ENCODE measurements at places on chromosomes 2 and 18.
A peak's percentile ranks its signal among the peaks of the same experiment; 100 is the strongest.

DNA sequence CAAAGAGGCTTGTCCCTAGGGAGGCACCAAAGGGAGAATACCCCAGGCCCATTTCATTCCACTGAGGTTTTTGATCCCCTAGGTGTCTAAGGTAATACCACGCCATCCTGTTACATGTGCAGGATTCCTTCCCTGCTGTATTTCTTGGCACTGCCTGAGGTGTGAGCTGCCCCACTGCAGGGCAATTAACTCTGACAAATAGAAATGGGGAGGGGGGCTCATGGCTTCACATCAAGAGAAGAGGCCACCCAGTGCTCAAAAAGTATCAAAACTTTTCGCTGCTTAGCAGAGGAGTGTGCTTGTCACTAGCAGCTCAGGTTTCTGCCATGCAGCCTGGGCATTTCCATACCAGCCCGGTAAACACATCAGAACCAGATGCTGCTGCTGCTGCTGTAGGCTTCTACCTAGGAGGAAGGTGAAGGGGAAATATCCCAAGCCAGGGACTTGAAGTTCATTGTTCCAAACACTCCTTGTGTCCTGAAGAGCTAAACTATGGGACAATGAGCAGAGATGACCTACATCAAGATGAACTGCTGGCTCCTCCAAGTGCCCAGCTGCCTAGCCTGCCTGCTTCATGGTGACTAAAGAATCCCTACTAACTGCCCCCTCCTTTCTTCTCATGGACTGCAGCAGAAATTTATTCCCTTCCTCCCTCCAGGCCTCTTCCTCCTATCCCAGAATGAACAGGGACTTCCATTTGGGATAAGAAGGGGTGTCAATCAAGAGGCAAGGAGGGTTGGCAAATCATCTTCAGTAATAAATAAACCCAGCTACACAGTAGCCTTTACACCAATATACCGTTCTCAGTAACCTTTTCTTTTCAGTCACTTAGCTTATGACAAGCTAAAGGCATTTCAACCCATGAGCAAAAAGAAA lies 16.4 kb downstream of the POU3F3 start:
- DNase-seq, result no peak

- peak; percentile 12 for DNase-seq
Measured at GRCh38 chr2:104872866-104873688, 19.2 kb downstream of the POU3F3 start.

DNA sequence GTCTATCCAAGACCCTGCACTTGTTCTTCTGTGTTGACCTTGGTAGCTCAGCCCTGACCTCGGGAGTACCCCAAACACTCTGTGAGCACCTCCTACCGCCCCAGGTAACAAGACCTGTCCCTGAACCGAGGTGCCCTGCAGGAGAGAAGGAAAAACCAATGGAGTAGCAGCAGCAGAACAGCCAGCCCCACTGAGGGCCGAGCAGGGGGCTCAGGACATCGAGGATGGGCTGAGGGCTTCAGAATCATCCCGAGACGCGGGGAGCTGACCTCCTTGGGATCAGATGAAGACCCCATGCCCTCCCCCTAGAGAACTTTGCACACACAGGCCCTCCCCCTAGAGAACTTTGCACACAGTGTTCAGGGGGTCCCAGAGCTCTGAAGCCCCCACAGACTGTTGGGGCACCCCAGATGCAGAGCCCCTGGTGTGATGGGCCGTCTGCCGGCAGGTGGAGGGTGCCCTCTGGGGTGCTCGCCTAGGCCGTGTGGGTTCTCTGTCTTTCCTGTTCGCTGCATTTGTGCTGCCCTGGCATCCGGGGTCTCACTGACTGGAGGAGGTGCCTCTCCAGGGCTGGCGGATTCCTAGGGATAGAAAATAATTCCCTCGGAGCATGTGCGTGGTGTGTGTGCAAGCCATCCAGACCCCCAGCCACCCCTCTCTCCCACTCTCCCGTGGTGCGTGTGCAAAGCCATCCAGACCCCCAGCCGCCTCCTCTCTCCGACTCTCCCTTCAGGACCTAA lies 189.1 kb downstream of the TWIST2 start:
- no peak for DNase-seq

- DNase-seq, result no peak
Measured at GRCh38 chr2:151886241-151886640, 58.0 kb upstream of the ARL5A start.

DNA sequence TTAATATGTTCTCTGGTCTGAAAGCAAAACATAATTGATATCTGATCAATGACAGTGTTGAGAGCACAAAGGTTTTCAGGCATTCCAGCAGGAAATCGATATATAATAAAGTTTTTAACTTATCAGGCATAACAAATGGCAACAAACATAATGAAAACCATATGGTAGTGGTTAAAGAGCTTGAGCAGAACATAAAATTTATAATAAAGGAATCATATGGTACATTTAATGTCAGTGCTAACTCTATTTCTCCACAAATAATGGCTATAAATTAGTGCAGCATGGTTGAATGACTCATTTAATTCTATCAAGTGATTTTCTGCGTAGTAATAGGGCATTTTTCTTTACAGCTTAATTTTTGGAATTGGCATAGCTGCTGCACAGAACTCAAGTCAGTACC lies 306.2 kb downstream of the FSIP2 start:
- no peak for DNase-seq

DNA sequence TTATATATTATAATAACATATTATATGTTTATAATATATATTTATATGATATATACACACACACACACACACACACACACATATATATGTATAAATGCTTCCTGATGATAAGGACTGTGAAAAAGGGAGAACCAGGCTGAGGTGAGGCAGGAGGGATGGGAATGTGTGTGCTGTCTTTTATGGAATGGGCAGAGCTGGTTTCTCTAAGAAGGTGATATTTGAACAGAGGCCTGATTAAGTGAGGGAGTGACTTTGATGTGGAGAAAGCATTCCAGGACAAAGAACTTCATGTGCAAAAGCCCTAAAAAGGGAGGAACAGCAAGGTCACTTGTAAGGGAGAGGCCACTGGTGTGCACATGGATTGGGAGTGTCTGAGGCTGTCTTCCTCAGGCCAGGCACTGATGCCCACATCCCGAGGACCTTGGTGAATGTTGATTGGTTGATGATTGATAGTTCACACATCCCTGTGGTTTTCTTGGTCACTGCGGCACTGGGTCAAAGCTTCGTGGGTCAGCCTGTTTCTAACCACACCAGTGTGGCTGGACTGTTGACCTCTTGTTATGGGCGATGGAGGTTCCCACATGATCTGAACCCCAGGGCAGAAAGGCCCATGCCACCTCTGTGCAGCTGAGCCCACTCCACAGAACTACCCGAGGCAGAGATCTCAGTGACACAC lies 196.9 kb downstream of the MYCN start:
- DNase-seq, result no peak

GRCh38 chr2:26892133-26892532 lies 44.2 kb downstream of the DPYSL5 start:
- DNase-seq, result no peak

GRCh38 chr2:207869784-207870778 lies 100.4 kb upstream of the FZD5 start:
- DNase-seq, result no peak

- peak; percentile 32 for DNase-seq
Measured at GRCh38 chr18:38940863-38941531, 1375.4 kb upstream of the CELF4 start.

GRCh38 chr2:232973796-232974195 lies 39.3 kb downstream of the NGEF start:
- no peak for DNase-seq

DNA sequence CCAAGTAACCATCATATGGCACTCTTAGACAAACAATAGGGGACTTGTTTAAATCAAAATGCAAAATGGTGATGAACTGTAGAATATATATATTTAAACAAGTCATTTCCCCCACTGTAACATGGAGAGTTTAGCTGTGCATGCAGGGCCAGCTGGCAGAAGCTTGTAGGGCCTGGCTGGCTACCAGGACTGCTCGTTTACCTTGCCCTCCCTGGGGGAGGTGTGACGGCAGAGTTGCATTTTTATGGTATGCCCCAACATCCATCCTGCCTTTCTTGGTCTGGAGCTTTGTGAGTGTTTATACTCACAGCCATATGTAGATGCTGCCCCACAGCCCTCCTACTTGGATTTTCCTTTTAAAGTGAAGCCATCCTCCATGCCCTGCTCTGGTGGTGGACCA lies 101.7 kb upstream of the ZFP36L2 start:
- DNase-seq, result no peak

- DNase-seq, result no peak
Measured at GRCh38 chr18:27540111-27540510, 355.0 kb upstream of the CHST9 start.

- no peak for DNase-seq
Measured at GRCh38 chr18:49910986-49911385, 97.7 kb upstream of the ACAA2 start.

DNA sequence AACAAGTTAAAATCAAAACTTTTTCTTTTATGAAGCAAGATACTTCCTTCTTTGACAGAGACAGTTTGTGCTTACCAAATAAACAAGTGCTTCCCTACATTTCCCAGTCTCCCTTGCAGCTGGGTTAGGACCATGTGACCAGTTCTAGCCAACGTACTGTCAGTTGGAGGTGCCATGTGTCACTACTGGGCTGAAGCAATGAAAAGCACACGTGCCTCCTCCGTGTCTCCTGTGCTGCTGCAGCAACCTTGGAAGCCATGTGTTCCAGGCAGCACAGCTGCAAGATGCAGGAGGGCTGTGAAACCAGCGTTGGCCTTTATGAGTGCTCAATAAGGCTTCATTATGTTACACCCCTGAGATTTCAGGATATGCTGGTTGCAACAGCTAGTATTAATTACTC lies 93.2 kb downstream of the DHRS9 start:
- DNase-seq, result no peak

GRCh38 chr2:111519071-111519470 lies 364.9 kb downstream of the ANAPC1 start:
- DNase-seq, result no peak

DNA sequence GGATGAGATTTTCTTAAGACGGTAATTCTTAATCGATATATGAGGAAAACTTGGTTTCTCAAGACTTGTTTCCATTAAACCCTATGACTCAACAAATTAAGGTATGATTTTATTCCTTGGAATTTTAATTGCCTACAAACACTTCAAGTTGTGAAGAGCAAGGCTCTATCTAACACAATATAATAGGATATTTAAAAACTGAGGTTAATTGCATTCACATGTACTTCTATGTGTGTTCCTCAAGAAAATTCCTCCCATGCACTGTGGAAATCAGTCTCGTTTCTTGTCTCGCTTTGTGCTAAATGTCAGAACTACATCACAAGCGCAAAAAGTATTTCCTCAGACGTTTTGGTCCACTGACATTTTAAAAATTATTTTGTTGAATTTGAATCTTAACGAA lies 109.6 kb upstream of the UNC80 start:
- no peak for DNase-seq

- no peak for DNase-seq
Measured at GRCh38 chr18:48328473-48329210, 80.5 kb downstream of the ZBTB7C start.

DNA sequence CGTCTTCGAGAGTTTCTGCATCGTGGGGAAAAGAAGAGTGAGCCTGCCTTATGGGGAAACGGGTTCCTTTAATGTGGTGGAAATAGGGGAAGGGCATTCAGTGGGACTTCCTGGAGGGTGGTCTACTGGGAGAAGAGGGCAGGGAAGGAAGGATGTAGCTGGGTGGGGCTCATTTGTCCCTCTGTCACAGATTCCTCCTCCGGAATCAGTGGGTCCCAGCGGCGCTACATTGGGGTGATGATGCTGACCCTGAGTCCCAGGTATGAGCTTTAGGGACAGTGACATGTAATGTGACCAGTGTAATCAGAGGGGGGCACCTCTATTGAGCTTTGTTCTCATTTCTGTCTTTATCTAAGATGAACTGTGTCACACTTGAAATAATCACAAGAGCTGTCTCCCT lies 1.9 kb downstream of the HTRA2 start:
- DNase-seq, result no peak

DNA sequence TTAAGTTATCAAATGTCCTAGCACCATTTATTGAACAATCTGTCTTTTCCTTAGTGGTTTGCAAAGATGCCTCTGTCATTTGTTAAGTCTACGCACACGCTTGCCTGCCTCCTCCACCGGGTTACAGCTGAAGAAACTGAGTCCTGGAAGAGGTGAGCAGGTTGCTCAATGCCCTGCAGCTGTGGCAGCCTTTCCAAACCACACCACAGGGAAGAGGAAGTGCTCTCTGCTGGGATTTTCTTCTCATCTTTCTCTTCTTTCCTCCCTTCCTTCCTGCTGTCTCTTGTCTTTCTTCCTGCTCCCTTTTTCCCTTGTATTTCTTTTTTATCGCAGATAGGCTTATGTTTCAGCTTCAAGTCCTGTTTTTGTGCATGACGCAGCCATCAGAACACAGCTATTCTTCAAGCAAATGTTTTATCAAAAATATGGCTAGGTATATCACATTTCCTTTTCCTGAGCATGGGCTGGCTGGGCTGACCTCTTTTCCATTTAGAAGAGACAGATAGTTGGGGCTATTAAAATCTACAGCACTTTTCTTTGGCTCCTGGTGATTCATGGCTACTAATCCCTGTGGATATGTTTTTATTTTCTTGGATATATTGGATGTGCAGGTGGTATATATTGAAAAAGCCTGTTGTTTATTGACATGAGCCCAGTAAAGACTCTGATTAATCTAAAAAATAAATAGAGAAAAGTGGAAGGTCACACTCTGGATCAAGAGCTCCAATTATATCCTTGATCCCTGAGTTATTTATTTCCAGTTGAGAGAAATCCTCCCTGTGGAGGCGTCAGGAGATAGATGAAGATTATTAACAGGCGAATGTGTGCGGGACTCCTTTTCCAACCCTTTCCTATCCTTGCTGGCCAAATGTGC lies 214.6 kb downstream of the TSN start:
- no peak for DNase-seq

DNA sequence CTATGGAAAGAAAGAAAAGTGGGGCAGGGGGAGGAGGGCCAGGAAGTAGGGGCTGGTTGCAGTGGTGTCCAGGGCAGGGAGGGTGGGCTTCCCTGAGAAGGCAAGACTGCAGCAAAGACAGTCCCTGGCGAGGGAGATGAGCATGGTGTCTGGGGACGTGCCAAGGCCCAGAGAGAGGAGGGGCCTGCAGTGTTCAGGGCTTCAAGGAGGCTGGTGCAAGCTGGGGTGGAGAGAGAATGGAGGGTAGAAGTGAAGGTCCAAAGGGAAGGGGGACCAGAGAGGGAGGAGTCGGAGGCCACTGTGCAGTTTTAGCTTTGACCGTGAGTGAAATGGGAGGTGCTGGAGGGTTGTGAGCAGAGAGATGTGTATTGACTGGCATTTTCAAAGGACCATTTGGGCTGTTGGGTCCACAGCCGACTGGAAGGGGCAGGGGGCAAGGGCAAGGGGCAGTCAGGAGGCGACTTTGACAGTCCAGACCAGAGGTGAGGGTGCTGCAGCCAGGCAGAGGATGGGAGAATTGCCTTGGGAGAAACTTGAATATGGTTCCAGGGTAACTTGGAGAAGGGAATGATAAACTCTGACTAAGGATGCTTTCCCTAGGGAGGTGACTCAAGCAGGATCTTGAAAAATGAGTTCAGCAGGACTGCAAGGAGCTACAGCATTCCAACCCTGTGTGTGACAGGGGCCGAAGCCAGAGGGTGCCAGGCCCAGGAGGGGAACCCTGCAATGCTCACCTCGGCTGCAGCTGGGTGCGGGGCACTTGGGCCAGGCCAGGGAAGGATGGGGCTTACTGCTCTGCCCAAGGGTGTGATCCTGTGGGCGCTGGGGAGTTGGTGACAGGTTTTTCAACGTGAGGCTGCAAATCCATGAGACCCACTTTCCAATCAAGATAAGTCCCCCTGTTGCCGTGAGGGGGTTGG lies 177.1 kb upstream of the HAAO start:
- no peak for DNase-seq

GRCh38 chr2:162422894-162423293 lies 79.0 kb downstream of the GCA start:
- no peak for DNase-seq

- DNase-seq, result no peak
Measured at GRCh38 chr2:104826016-104826415, 27.9 kb upstream of the POU3F3 start.

All from stimulated activated CD4-positive, alpha-beta T cell treated with anti-CD3 and anti-CD28 coated beads, Interleukin-1b, Interleukin-23, amount 100 ng/mL, for 24 hours (primary cell).